GM23338 (cell line): ENCODE measurements at places on chromosomes 2 and 18. TPM values are rescaled to one million over a fixed set of nuclear protein-coding genes. Genes with fewer than 3 reads are reported as not detected.

DNA sequence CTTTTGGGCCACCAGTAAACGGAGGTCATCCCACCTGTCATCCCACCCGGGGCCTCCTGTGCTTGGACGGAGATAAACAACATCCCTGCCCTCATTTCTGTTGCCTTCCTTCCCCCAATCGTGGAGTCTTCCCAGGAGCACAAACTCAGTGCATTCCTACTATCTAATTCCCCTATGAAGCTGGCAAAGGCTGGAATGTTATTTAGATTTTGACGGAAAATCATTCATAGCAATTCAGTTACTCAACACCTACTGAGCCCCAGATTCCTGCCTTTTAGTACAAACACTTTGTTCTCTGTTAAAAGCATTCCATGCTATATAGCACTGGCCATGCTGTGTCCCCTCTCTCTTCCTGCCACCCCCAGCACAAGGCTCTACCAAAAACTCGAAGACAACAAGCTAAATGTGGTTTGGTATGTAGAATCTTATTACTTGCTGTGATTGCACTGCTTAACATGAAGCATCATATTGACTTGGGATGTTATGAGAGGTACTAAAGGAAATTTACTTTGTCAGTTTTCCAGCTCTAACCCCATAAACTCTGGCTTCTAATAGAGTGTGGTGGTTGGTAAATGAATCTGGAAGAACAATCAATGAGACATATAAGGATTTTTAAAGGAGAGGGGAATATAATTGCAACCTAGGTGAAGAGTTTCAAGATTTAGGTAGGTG is 32.3 kb upstream of the IMPA2 start:
- H3K4me3 ChIP-seq: no peak overlapping the region
- H3K27me3 ChIP-seq: no peaks in the 10 kb centered on the region
- peaks cover 32% of the 10 kb centered on the region for H3K4me1 ChIP-seq
- DNase-seq: peak; percentile 40

The IL36G gene
- total RNA-seq: 0.70 TPM in 1 of 2 replicates, not detected in the other

GRCh38 chr18:74171910-74172606 is 23.7 kb downstream of the TIMM21 start:
- no peak for DNase-seq
- no peak overlapping the region for H3K4me3 ChIP-seq
- H3K36me3 ChIP-seq: no peaks in the 10 kb centered on the region
- H3K27me3 ChIP-seq: no peaks in the 10 kb centered on the region
- H3K27ac ChIP-seq: no peak overlapping the region

- DNase-seq: no peak
- H3K4me3 ChIP-seq: no peak overlapping the region
- H3K36me3 ChIP-seq: no peaks in the 10 kb centered on the region
- H3K27ac ChIP-seq: no peak overlapping the region
These were observed 352.6 kb downstream of the SS18 start for GRCh38 chr18:25737710-25738311.

- no peaks in the 10 kb centered on the region for H3K4me1 ChIP-seq
- no peaks in the 10 kb centered on the region for H3K27me3 ChIP-seq
- H3K27ac ChIP-seq: no peak overlapping the region
- H3K36me3 ChIP-seq: peaks cover 30% of the 10 kb centered on the region; the same call in 1 of the 2 replicates
- H3K4me3 ChIP-seq: no peak overlapping the region
These were observed 76.3 kb upstream of the DTNB start for GRCh38 chr2:25749676-25750075.

GRCh38 chr2:16067444-16067843 is 127.1 kb downstream of the MYCN start:
- H3K27me3 ChIP-seq: no peaks in the 10 kb centered on the region
- no peak overlapping the region for H3K27ac ChIP-seq
- no peak overlapping the region for H3K4me3 ChIP-seq
- peaks cover 20% of the 10 kb centered on the region; the same call in 1 of the 2 replicates for H3K36me3 ChIP-seq
- no peak for DNase-seq

DNA sequence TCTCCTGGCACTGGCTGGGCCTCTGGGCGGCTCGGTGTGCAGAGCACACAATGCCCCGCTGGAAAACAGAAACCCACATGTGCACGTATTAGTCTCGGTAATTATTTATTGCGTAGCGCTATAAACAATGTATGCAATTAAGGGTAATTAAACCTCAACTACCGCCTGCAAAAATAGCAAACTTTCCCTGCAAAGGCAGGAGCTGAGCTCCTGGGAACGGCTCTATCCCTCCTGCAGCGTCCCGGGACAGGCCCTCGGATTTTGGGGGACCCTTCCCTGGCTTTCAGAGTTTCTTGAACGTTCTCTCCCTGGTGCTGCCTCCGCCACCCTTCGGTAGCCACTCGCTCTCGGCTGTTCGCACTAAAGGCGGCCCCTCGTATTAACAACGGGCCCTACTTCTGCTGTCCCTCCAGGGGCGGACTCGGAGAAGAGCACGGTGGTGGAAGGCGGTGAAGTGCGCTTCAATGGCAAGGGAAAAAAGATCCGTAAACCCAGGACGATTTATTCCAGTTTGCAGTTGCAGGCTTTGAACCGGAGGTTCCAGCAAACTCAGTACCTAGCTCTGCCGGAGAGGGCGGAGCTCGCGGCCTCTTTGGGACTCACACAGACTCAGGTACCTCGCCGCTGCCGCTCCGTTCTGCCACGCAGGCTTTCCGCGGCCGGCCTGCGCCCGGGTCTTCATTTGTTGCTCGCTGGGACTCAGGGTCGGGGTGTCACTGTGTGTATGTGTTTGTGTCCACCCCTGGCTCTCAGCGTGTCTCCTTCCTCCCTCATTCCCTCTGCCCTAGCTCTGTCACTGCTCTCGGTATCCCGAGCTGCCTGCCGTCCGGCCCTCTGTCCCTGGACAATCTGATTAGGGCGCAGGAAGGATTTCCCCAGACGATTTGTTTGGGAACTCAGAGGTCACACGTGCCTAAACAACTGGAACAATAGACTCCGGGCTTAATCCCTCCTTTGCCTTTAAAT is 1.2 kb downstream of the DLX1 start:
- H3K4me3 ChIP-seq: peak overlapping the region; percentile 65
- peak; percentile 85 for DNase-seq
- H3K27me3 ChIP-seq: peaks cover 100% of the 10 kb centered on the region

DNA sequence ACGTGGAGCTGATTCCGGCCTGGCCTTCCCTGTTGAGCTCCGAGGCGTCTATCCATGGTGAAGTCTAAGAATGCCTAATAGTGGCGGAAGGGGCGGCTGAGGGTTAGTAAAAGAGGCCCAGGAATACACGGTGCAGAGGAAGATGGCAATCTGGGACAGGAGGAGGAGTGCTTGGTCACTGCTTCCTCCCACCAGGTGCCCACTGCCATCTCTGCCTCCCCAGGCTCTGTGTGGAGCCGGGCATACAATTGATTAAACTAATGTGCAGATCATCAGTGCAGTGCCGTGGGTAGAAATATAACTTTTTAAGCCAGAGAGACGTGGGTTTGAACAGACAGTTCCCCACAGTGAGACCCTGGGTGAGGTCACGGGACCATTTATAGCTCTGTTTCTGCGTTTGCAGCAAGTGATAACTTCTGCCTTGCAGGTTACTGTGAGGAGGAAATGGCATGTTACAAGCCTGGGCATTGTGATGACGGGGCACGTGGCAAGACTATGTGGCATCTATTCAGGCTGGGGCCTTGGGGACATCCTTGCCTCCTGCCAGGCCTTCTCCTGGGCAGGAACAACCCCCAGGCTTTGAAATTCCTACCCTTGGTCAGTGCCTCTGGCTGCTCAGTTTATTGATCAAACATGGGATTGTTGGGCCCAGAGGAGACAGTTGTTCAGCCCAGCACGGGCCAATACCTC is 204.9 kb downstream of the ASB1 start:
- H3K4me1 ChIP-seq: no peaks in the 10 kb centered on the region
- H3K4me3 ChIP-seq: no peak overlapping the region
- no peak for DNase-seq
- H3K27me3 ChIP-seq: no peaks in the 10 kb centered on the region
- no peak overlapping the region for H3K27ac ChIP-seq

- peak; percentile 16 for DNase-seq
- no peaks in the 10 kb centered on the region for H3K4me1 ChIP-seq
- no peak overlapping the region for H3K4me3 ChIP-seq
- H3K27me3 ChIP-seq: no peaks in the 10 kb centered on the region
These were observed 96.8 kb downstream of the ST6GAL2 start for GRCh38 chr2:106789185-106789584.

The NT5DC4 gene
- total RNA-seq: not detected in 2 replicates

- DNase-seq: no peak
- H3K27me3 ChIP-seq: no peaks in the 10 kb centered on the region
- H3K27ac ChIP-seq: no peak overlapping the region
- H3K4me3 ChIP-seq: no peak overlapping the region
- H3K4me1 ChIP-seq: no peaks in the 10 kb centered on the region
These were observed 151.7 kb upstream of the L3MBTL4 start for GRCh38 chr18:6566338-6566911.

The CPO gene
- total RNA-seq: 0.94 TPM in 1 of 2 replicates, not detected in the other

GRCh38 chr2:186749219-186749618 is 55.4 kb downstream of the FAM171B start:
- no peaks in the 10 kb centered on the region for H3K27me3 ChIP-seq
- no peak for DNase-seq
- H3K27ac ChIP-seq: no peak overlapping the region
- H3K4me1 ChIP-seq: no peaks in the 10 kb centered on the region

DNA sequence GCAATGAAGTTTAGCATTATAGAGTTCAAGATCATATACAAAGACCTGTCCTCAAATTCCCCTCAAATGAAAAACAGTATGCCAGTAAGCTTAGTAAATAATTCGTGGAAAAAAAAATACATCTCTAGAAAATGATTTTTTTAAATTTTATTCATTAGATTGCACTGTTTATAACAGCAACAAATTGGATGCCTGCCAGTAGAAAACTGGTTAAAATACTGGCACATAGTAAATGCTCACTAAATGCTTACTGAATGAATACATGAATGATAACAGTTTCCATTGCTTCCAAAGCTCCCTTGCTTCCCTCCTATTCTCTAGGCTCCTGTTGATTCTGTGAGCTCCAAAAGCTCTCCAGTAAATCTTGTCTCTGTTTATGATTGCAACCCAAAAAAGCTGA is 25.5 kb upstream of the SEH1L start:
- no peak overlapping the region for H3K27ac ChIP-seq
- no peaks in the 10 kb centered on the region for H3K4me1 ChIP-seq
- no peaks in the 10 kb centered on the region for H3K27me3 ChIP-seq
- no peak for DNase-seq

GRCh38 chr2:236554629-236555282 is 14.9 kb upstream of the ACKR3 start:
- H3K27me3 ChIP-seq: no peaks in the 10 kb centered on the region
- DNase-seq: no peak
- no peaks in the 10 kb centered on the region for H3K36me3 ChIP-seq
- no peak overlapping the region for H3K27ac ChIP-seq

- H3K27ac ChIP-seq: no peak overlapping the region
- peaks cover 8% of the 10 kb centered on the region; the same call in 1 of the 2 replicates for H3K4me1 ChIP-seq
- H3K4me3 ChIP-seq: no peak overlapping the region
- no peaks in the 10 kb centered on the region for H3K36me3 ChIP-seq
- no peak for DNase-seq
These were observed 27.5 kb upstream of the MARCHF7 start for GRCh38 chr2:159684796-159685195.

The CD226 gene
- total RNA-seq: 0.04 TPM in 1 of 2 replicates, not detected in the other

GRCh38 chr2:171811245-171811628 is 82.8 kb downstream of the SLC25A12 start:
- no peaks in the 10 kb centered on the region for H3K27me3 ChIP-seq
- H3K4me1 ChIP-seq: no peaks in the 10 kb centered on the region
- peak; percentile 48 for DNase-seq
- no peaks in the 10 kb centered on the region for H3K36me3 ChIP-seq
- H3K4me3 ChIP-seq: no peak overlapping the region
- no peak overlapping the region for H3K27ac ChIP-seq

GRCh38 chr2:106142683-106143082 is 51.4 kb downstream of the UXS1 start:
- H3K4me3 ChIP-seq: no peak overlapping the region
- no peak overlapping the region for H3K27ac ChIP-seq
- no peak for DNase-seq
- H3K36me3 ChIP-seq: peaks cover 9% of the 10 kb centered on the region; the same call in 1 of the 2 replicates

The OTOF gene
- total RNA-seq: 0.21 TPM in 1 of 2 replicates, not detected in the other

- DNase-seq: no peak
- H3K27me3 ChIP-seq: no peaks in the 10 kb centered on the region
- H3K4me3 ChIP-seq: no peak overlapping the region
- H3K27ac ChIP-seq: peak overlapping the region; percentile 50; the same call in 1 of the 2 replicates
- peaks cover 59% of the 10 kb centered on the region for H3K36me3 ChIP-seq
These were observed 94.0 kb downstream of the ZNF532 start for GRCh38 chr18:58958628-58959027.

DNA sequence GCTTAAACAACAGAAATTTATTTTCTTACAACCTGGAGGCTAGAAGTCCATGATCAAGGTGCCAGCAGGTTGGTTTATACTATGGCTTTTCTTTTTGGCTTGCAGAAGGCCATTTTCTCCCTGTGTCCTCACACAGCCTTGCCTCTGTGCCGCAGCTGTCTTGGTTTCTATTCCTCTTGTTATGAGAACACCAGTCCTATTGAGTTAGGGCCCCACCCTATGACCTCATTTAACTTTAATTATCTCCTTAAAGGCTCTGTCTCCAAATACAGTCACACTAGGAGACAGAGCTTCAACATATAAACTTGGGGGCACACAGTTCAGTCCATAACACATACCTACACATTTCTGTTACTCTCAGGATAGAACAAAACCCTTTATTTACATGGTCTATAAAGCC is 17.3 kb upstream of the RHOB start:
- H3K4me3 ChIP-seq: no peak overlapping the region
- no peaks in the 10 kb centered on the region for H3K4me1 ChIP-seq
- no peaks in the 10 kb centered on the region for H3K27me3 ChIP-seq
- H3K36me3 ChIP-seq: no peaks in the 10 kb centered on the region

DNA sequence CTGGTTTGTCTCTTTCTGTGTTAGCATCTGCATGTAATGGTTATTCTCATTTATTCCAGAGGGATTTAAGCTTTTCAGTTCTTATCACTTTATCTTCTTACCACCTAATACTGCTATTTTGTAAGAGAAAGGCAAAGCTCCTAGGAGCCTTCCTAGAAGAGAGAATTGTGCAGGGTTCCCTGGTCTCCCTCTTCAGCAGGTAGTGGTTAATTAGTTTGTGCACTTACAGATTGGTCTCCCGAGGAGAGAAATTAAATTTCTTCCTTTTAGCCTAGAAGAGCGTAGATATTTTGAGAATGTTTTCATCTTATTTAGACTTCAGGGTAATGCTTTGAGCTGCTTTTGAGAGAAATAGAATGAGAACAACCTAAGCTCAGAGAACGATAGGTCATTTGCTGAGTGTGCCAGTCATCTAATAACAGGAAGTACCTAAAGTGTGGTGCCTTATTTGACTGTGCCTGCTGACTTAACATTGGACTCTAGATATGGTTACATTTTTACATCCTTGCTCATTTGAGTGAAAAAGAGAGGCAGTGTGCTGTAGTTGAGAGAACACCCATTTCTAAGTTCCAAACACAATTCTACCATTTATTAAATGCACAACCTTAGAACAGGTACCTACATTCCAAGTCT is 651.4 kb downstream of the STK39 start:
- no peaks in the 10 kb centered on the region for H3K36me3 ChIP-seq
- no peak overlapping the region for H3K27ac ChIP-seq
- H3K4me1 ChIP-seq: no peaks in the 10 kb centered on the region
- no peaks in the 10 kb centered on the region for H3K27me3 ChIP-seq
